ENCODE measurements at places on chromosomes 3 and 15. TPM values are rescaled to one million over a fixed set of nuclear protein-coding genes. Genes with fewer than 3 reads are reported as not detected.

The ARNT2 gene
- not detected for total RNA-seq

The POPDC2 gene
- 3.5 TPM for total RNA-seq

The GABRR3 gene
- not detected for total RNA-seq

The FAM174B gene
- 3.4 TPM for total RNA-seq

The MELTF gene
- 1.2 TPM for total RNA-seq

The CCR3 gene
- total RNA-seq, result not detected

The DTX3L gene
- total RNA-seq, result 15.4 TPM

The NR2E3 gene
- not detected for total RNA-seq

The PTH1R gene
- not detected for total RNA-seq

The PLXNA1 gene
- 10.6 TPM for total RNA-seq

The CACNA1D gene
- not detected for total RNA-seq

The CFAP161 gene
- total RNA-seq, result not detected

The ERICH6 gene
- total RNA-seq, result not detected

DNA sequence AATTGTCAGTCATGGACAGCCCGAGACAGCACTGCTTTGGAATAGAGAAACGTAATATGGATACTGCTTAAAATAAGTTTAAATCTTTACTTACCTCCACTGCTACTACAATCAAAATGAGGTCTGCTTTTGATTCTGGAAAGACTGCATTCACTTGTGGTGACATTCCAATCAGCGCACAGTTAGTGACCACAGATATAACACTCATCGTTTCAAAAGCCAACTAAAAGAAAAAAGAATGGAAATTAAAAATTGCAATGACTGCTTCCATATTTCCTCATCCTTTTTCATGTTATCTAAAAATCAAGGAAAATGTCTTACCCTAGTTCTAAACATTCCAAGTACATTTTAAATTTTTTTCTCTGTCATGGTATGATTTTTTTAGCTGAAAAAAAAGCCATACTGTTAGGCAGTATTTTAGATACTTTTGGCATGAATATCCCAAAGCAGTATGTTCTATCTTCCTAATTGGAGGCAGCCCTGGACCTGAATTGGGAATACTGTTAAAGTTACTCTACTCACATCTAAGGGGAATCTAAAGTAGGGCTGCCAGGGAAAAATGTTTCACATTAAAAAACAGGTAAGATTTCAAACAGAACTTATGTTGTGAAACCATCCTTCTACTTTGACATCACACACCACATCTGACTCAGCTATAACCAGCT is 72.1 kb downstream of the ANO10 start:
- no peaks in the 10 kb centered on the region for H3K4me1 ChIP-seq
- no peak overlapping the region for H3K4me3 ChIP-seq
- H3K36me3 ChIP-seq, result no peaks in the 10 kb centered on the region
- no peak overlapping the region for H3K27ac ChIP-seq
- no peaks in the 10 kb centered on the region for H3K27me3 ChIP-seq
- DNase-seq, result no peak

DNA sequence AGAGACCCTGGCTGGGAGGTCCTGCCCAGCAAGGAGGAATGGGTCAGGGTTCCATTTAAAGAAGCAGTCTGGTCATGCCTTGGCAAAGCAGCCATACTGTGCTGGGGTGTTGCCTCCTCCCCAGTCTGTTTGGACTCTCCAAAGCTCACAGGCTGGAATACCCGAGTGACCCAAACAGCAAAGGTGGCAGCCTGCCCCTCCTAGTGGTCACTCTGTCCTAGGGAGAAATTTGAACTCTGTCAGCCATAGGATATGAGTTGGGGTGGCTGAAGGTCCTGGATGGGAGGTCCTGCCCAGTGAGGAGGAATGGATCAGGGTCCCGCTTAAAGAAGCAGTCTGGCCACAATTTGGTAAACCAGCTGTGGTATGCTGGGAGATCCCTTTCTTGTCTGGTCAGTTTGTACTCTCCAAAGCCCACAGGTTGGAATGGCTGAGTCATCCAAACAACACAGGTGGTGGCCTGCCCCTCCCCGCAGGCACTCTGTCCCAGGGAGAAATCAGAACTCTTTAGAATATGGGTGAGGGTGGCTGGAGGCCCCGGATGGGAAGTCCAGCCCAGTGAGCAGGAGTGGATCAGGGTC is 45.0 kb downstream of the CCR1 start:
- no peaks in the 10 kb centered on the region for H3K4me1 ChIP-seq
- no peaks in the 10 kb centered on the region for H3K36me3 ChIP-seq
- no peaks in the 10 kb centered on the region for H3K27me3 ChIP-seq
- no peak overlapping the region for H3K4me3 ChIP-seq
- H3K27ac ChIP-seq, result no peak overlapping the region

DNA sequence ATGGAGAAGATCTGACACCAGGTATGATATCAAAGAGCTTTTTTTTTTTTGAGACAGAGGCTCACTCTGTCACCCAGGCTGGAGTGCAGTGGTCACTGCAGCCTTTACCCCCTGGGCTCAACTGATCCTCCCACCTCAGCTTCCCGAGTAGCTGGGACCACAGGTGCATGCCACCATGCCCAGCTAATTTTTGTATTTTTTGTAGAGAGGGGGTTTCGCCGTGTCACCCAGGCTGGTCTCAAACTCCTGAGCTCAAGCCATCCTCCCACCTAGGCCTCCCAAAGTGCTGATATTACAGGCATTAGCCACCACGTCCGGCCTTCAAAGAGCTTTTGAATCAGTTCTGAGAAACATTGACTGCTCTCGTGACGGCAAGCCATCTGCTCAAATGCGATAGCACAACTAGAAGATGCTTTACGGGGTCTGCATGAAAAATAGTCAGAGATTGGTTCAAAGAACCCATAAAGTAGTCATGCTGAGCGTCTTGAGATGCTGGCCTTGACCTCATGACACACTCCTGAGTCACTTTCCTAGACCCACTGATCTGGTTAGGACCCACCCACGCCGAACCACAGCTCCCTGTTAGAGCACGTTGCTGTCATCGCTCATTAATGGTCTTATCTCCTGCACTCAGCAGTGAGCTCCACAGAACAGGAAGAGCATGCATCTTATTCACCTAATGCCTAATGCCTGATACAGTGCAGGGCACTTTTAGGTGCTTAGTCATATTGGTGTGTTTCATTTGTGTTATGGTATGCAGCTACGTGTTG is 57.0 kb upstream of the NR2F2 start:
- H3K36me3 ChIP-seq, result no peaks in the 10 kb centered on the region
- DNase-seq, result no peak
- no peaks in the 10 kb centered on the region for H3K4me1 ChIP-seq
- no peak overlapping the region for H3K27ac ChIP-seq
- no peak overlapping the region for H3K4me3 ChIP-seq

- no peaks in the 10 kb centered on the region for H3K36me3 ChIP-seq
- no peak for DNase-seq
- no peaks in the 10 kb centered on the region for H3K4me1 ChIP-seq
- no peak overlapping the region for H3K27ac ChIP-seq
- H3K4me3 ChIP-seq, result no peak overlapping the region
These were observed 16.0 kb downstream of the EIF1B start for GRCh38 chr3:40325465-40325864.

DNA sequence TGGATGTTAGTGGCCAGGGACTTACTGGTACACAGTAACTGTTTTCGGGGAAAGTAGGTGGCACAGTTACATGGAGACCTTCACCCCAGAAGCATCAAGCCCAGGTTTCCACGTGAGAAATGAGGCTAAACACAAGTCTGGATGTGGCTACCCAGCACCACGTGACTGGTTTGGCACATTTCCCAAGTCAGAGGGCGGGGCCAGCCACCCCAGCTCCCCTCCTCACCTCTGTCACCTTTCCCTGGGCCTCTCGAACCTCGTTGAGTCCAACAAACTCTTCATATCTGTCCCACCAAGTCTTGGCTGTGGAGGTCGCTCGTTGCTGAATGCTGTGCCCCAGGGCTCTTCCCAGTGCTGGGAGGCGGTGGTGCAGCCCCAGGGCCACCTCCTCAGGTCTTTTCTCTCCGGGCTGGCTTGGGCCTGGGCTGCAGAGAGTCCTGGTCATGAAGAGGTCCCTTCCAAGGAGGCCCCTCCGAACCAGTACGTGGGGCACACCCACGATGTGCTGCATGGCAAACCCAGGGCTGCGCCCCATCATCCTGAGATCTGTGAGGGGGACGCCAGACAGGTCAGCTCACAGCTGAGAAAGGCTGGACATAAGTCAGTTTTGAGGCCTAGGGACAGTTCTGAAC is 4.8 kb upstream of the PLXNB1 start:
- no peak overlapping the region for H3K27ac ChIP-seq
- H3K36me3 ChIP-seq, result peaks cover 15% of the 10 kb centered on the region
- DNase-seq, result peak; percentile 49
- H3K27me3 ChIP-seq, result no peaks in the 10 kb centered on the region
- peaks cover 36% of the 10 kb centered on the region for H3K4me1 ChIP-seq
- H3K4me3 ChIP-seq, result no peak overlapping the region

DNA sequence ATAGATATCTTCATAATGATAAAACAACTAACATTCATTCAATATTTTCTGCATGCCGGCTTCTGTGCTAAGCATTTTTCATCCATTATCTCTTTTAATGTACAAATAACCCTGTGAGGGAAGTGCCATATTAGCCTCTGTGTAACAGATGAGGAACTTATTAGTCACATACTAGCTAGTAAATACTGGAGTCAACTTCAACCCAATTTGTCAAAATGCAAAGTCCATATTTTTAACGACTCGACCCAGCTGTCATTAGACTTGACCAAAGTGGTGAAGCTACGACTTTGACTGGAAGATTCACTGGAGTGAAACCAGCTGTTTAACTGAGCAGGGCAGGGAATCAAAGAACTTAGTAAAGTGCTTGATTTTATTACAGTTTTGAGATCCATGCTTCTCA is 41.6 kb downstream of the PARP15 start:
- H3K4me1 ChIP-seq, result no peaks in the 10 kb centered on the region
- no peak for DNase-seq
- no peak overlapping the region for H3K4me3 ChIP-seq
- H3K27ac ChIP-seq, result no peak overlapping the region

GRCh38 chr3:154843647-154844046 is 236.5 kb upstream of the MME start:
- no peak overlapping the region for H3K27ac ChIP-seq
- H3K27me3 ChIP-seq, result no peaks in the 10 kb centered on the region
- H3K4me3 ChIP-seq, result no peak overlapping the region
- no peaks in the 10 kb centered on the region for H3K4me1 ChIP-seq

DNA sequence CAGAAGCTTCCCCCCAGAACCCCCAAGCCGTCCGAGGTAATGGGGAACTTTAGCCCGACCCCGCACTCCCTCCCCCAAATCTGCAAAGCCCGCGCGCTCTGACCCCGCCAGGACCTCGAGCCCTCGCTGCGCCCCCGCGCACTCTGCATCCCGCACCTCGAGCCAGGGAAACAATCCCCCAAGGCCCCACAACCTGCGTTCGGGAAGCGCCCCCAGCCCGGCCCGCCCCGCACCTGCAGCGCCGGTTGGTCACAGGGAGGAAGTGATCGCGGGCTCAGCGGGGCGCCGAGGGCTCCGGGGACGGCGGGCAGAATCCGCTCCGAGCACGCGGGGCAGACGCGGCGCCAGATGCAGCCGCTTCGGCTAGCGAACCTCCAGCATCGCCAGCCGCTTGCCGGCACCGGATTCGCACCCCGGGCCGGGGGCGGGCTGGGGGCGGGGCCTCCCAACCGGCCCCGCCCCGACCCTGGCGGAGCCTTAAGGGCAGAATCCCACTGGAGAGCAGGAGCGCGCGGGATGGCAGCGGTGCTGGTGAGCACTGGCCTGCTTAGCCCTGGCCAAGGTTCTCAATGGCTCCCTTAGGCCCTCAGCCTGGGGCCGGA is at the start of gene CAMKV:
TSS of gene CAMKV (minus strand) at position 382 of the 602 bp plus-strand sequence. CDS start 7,518 bp downstream, outside the sequence.
- peaks cover 38% of the 10 kb centered on the region for H3K27me3 ChIP-seq
- H3K4me3 ChIP-seq, result peak within 1 kb of the TSS; percentile 43
- DNase-seq, result peak; percentile 30
- no peaks in the 10 kb centered on the region for H3K36me3 ChIP-seq
- H3K4me1 ChIP-seq, result peaks cover 25% of the 10 kb centered on the region

- H3K4me3 ChIP-seq, result no peak overlapping the region
- no peaks in the 10 kb centered on the region for H3K36me3 ChIP-seq
- no peak overlapping the region for H3K27ac ChIP-seq
- H3K4me1 ChIP-seq, result peaks cover 21% of the 10 kb centered on the region
These were observed 12.8 kb downstream of the DCUN1D1 start for GRCh38 chr3:182967218-182968204.

DNA sequence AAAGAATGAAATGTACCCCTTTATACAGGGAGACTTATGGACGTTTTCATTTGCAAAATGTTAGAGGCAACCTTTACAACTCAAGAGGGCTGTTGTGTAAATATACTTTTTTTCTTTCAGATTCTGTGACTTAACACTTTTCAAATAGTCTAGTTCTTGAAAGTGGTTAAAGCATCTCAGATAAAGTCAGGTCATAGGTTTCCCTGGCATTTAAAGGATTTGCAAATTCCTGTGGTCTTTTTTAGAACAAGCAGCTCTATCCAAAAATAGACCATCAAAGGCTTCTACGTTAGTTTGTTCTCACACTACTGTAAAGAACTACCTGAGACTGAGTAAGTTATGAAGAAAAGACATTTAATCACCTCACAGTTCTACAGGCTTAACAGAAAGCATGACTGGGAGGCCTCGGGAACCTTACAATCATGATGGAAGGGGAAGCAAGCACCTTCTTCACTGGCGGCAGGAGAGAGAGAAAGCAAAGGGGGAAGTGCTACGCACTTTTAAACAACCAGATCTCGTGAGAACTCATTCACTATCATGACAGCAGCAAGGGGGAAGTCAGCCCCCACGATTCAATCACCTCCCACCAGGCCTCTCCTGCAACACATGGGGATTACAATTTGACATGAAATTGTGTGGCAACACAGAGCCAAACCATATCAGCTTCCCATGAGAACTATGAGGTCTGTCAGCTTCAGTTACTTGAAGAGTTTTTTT is 23.3 kb upstream of the GABRR3 start:
- H3K27me3 ChIP-seq, result no peaks in the 10 kb centered on the region
- no peaks in the 10 kb centered on the region for H3K36me3 ChIP-seq
- H3K4me3 ChIP-seq, result no peak overlapping the region
- DNase-seq, result no peak
- H3K4me1 ChIP-seq, result no peaks in the 10 kb centered on the region
- no peak overlapping the region for H3K27ac ChIP-seq

GRCh38 chr3:108127301-108127988 is 36.6 kb upstream of the CD47 start:
- DNase-seq, result peak; percentile 71
- H3K27ac ChIP-seq, result peak overlapping the region; percentile 79
- H3K4me1 ChIP-seq, result peaks cover 71% of the 10 kb centered on the region
- peaks cover 2% of the 10 kb centered on the region for H3K36me3 ChIP-seq
- peak overlapping the region; percentile 44 for H3K4me3 ChIP-seq
- no peaks in the 10 kb centered on the region for H3K27me3 ChIP-seq

GRCh38 chr15:48510976-48511375 is 134.5 kb downstream of the FBN1 start:
- no peak for DNase-seq
- H3K4me1 ChIP-seq, result no peaks in the 10 kb centered on the region
- H3K36me3 ChIP-seq, result no peaks in the 10 kb centered on the region

DNA sequence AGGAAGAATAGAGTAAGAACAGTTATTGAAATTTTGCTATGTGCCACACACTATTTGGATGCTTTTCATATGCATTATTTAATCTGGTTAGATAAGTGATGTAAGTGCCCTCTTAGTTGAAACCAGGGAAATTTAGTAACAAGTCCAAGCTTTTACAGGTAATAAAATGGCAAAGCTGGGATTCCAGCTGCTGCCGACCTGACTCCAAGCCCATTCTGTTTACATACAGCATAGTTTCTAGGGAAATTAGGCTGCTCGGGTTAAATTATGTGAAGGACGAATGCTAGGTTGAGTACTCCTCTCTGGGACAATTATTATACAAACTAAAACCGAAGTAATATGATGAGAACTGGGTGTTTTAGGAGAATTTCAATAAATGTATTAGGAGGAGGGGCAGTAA is 38.7 kb upstream of the FAH start:
- no peaks in the 10 kb centered on the region for H3K36me3 ChIP-seq
- H3K4me1 ChIP-seq, result no peaks in the 10 kb centered on the region
- no peak overlapping the region for H3K27ac ChIP-seq
- no peaks in the 10 kb centered on the region for H3K27me3 ChIP-seq
- H3K4me3 ChIP-seq, result no peak overlapping the region

All from CD4-positive, alpha-beta T cell (primary cell).